NCI-H1417 treated with DMSO at 0.1 percent for 48 hours (cell line): ENCODE measurements at places on chromosomes 5 and 9.

DNA sequence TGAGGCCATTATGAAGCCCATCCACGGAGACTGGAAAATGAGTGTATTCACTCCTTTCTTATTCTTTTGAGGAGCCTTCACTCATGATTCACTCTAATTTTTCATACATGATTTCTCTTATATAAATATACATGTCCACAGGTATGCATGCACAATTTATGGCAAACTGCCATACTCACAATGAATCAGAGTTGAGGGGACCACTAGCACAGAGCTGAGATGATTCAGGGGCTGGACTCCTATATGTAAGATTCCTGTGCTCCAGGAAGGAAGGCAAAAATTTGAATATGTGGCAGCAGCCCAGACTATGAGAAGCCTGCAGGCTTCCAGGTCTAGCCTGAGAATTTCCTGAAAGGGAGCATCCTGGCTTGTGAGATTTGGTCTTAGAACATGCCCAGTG lies 484.6 kb downstream of the PRELID2 start:
- DNase-seq: no peak

- no peak for DNase-seq
Observed at GRCh38 chr9:13991395-13991794, 322.5 kb downstream of the NFIB start.

DNA sequence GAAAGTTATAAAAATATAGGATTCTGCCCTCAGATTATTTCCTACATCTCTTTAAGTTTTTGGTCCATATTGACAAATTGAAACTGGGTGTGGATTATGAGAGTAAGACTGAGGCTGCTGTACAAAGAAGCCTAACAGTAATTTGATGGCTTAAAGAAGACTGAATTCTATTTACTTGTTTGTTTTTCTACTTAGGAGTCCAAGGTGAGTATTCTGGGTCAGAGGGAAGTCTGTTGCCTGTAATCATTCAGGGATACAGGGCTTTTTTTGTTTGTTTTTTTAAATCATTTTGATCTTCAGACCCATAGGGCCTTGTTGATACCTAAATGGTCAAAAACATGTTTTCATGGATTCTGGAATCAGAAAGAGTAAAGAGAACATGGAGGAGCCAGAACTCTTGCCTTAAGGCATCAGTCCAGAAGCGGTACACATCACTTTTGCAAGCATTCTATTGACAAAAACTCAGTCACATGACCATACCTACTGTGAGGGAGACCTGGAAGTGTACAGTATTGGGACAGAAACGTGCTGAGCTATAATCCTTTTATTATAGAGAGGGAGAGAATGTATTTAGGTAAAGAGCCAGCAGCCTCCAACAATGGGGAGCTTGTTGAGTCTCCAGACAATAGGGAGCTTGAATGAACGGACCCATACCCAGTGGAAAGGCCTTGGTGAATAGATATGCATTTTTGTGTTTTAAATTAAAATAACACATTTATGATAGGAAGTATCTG lies 102.7 kb downstream of the LRRC70 start:
- no peak for DNase-seq

GRCh38 chr9:134215420-134215698 lies 51.0 kb upstream of the RNU6ATAC start:
- no peak for DNase-seq

GRCh38 chr9:4547016-4547415 lies 56.7 kb downstream of the SLC1A1 start:
- DNase-seq: no peak

DNA sequence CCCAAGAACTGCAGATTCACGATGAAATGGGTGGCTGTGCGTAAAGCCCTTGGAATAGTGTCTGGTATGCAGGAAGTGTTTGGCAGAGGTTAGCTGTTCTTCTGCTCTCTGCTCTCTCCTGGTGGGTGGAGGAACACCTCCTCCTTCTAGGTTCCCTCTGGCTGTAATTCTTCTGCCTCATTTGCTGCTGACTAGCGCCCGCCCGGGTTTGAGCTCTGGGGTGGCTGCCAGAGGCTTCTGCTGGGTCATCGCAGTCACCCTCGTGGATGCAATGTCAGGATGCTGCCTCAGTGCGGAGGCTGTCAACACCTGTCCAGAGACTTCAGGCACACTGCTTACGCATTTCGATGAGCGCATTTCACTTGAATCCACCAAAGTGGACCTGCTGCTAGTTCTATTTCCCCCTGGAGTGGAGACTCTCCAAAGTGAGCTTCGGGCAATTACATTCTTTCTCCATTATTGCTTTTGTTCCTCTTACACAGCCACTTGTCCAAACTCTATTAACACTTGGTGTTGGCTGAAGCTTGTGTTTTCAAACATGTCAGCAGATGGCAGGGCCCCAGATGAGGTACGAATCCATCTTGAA lies 11.7 kb downstream of the DOCK2 start:
- no peak for DNase-seq

GRCh38 chr9:127255692-127256091 lies 8.9 kb upstream of the GARNL3 start:
- DNase-seq: no peak

DNA sequence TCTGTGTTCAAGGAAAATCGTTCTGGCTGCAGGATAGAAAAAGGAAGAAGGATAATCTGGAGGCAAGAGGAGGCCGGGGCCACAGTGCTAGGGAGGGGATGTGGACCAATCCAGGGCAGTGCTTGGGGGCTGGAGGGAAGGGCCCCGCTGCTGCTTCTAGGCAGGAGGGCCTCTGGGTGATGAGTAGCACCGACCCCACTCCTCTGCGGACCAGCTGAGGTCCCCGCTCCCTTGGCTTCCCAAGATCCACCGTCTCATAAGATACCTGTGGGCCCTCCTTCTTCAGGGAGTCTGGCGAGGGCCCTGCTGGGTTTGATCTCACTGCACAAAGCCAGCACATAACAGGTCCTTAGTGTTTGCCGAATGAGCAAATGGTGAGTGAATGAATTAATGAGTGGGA lies 93.5 kb upstream of the MVB12B start:
- no peak for DNase-seq

GRCh38 chr5:34686762-34687268 lies 30.7 kb downstream of the RAI14 start:
- no peak for DNase-seq

- DNase-seq: no peak
Observed at GRCh38 chr9:98856982-98857381, 49.5 kb downstream of the GALNT12 start.
